ENCODE measurements at places on chromosomes 3 and 15. TPM values are rescaled to one million over a fixed set of nuclear protein-coding genes. Genes with fewer than 3 reads are reported as not detected.
A peak's percentile ranks its signal among the peaks of the same experiment; 100 is the strongest.

GRCh38 chr15:42858999-42859789, 61.4 kb downstream of the TTBK2 start:
- H3K4me3 ChIP-seq = no peak overlapping the region
- no peaks in the 10 kb centered on the region for H3K27me3 ChIP-seq
- no peaks in the 10 kb centered on the region for H3K36me3 ChIP-seq
- no peak for DNase-seq

DNA sequence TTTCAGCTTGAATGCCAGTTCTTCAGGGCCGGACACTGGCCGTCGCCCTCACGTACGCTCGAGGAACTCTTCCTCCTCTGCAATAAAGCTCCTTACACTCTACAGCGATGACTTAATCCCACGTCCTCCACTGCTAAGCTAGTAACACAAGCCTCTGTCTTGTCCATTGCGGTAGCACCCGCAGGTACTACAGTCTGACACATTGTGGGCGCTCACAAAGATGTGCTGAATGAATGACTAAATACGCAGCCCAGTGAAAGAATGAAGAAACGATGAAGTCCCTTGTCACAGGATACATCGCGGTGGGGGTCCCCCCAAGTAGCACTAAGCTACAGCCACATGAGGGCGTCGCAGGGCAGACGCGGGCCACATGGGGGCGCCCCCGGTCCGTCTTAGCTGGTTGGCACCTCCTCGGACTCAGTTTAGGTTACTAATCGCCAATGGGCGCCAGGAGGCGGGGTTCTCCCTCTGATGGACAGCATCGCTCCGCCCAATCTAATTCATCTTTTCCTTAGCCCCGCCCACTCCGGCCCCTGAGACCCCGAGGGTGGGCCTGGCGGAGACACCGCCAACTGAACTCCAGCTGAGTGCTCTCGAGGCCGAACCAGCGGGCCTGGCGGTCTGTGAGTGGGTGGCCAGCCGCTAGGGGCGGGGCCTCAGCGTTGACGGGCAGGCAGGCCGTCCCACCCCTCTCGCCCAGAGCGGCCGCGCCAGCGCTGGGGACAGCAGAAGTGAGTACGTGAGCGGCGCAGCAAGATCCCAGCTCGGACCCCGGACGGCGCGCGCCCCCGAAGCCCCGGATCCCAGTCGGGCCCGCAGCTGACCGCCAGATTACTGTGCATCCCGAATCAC, at the start of gene EPHB3:
EPHB3 (plus strand) TSS at position 725 of the 852 bp plus-strand sequence. CDS start 451 bp downstream, outside the sequence.
- peak; percentile 100 for DNase-seq
- peaks cover 83% of the 10 kb centered on the region for H3K27me3 ChIP-seq
- peak within 1 kb of the TSS; percentile 36 for H3K4me3 ChIP-seq

DNA sequence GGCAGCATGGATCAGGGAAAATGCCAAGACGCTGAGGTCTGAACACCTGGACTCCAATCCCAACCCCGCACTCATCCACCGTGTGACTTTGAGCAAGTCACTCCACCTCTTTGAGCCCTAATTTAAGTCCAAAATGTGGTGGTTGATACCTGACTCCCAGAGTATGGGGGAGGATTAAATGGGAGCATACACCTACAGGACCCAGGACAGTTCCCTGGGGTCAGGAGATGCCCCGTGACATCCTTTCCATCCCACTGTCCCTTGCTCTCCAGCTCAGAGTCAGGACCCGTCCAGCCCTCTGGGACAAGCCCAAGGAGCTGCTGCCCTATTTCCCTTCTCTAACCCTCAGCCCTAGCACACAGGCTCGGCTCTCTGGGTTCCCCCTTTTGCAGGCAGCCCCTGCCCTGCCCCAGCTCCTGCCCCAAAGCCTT, 276.4 kb downstream of the XXYLT1 start:
- H3K4me3 ChIP-seq = no peak overlapping the region
- no peaks in the 10 kb centered on the region for H3K4me1 ChIP-seq
- DNase-seq = peak; percentile 26
- no peak overlapping the region for H3K27ac ChIP-seq

GRCh38 chr3:129195731-129196256, 12.1 kb upstream of the CNBP start:
- no peaks in the 10 kb centered on the region for H3K4me1 ChIP-seq
- H3K27ac ChIP-seq = no peak overlapping the region
- H3K4me3 ChIP-seq = no peak overlapping the region
- no peaks in the 10 kb centered on the region for H3K36me3 ChIP-seq

Gene MITF
- 1.9 TPM for total RNA-seq

- no peak overlapping the region for H3K27ac ChIP-seq
- H3K36me3 ChIP-seq = no peaks in the 10 kb centered on the region
- H3K4me1 ChIP-seq = peaks cover 3% of the 10 kb centered on the region
Observed at GRCh38 chr3:71380096-71380495, 203.4 kb downstream of the FOXP1 start.

DNA sequence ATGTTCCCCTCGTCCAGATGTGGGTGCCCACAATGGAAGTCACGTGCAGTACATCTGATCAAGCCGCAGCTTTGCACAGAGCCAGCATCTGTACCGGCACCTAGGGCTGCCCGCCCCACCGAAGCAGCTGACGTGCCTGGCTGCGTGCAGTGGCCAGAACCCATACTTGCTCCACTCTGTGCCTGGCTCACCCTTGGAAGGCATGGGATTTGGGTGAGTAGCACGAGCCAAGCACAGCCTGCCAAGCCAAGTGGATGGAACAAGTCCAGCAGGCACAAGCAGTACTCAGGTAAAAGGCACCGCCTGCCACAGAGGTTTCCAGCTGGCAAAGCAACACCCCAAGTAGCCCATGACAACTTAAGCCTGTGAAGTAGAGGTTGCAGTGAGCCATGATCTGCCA, 261.3 kb downstream of the TBC1D5 start:
- DNase-seq = no peak
- no peaks in the 10 kb centered on the region for H3K27me3 ChIP-seq
- H3K27ac ChIP-seq = no peak overlapping the region
- no peaks in the 10 kb centered on the region for H3K4me1 ChIP-seq

GRCh38 chr3:155629056-155629455, 115.8 kb downstream of the PLCH1 start:
- no peak overlapping the region for H3K4me3 ChIP-seq
- no peaks in the 10 kb centered on the region for H3K4me1 ChIP-seq
- no peaks in the 10 kb centered on the region for H3K27me3 ChIP-seq
- H3K36me3 ChIP-seq = no peaks in the 10 kb centered on the region

Gene LMAN1L
- total RNA-seq = not detected

GRCh38 chr15:20294651-20295237, 246.9 kb downstream of the GOLGA6L6 start:
- no peak for DNase-seq
- no peak overlapping the region for H3K4me3 ChIP-seq

Gene PRSS50
- total RNA-seq = 0.47 TPM

DNA sequence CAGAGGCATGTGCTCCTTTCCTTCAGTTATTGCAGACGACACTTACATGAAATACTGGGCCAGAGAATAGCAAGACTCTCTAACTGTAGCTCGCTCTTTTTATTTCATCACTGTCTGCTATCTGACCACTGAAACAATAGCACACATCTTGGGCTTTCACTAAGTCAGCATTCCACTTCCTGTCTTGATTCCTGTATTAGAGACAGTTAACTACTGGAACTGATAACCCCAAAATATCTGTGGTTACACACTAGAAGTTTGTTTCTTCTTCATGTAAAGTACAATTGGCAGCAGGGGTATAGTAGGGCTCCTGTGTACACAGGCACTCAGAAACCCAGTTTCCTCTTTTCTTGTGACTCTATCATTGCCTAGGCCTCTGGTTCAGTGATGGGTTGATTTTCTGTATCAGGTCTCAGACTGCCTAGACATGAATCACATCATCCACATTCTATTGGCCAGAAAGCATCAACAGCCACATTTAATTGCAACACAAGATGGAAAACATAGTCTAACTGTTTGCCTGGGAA, 230.2 kb upstream of the CD96 start:
- no peaks in the 10 kb centered on the region for H3K27me3 ChIP-seq
- H3K4me1 ChIP-seq = no peaks in the 10 kb centered on the region
- H3K4me3 ChIP-seq = no peak overlapping the region
- H3K36me3 ChIP-seq = no peaks in the 10 kb centered on the region
- no peak for DNase-seq
- no peak overlapping the region for H3K27ac ChIP-seq

DNA sequence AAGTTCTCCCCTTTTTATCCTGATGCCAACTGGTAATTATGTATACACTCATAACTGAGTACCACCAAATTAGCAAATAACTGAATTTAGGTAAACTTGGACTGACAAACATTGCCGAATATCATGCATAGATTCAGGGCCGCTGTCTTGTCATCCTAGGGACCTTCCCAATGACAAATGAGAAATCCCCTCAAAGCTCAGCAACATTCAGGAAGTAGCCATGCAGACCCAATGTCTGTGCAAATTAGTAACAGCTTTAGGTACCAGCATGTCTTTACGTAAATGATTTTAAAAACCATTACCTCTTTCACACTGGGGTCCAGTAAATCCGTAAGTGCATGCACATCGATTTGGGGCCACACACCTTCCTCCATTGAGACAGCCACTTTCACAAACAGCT, 49.5 kb downstream of the FBN1 start:
- H3K27ac ChIP-seq = no peak overlapping the region
- H3K27me3 ChIP-seq = no peaks in the 10 kb centered on the region
- no peaks in the 10 kb centered on the region for H3K4me1 ChIP-seq
- no peak overlapping the region for H3K4me3 ChIP-seq

DNA sequence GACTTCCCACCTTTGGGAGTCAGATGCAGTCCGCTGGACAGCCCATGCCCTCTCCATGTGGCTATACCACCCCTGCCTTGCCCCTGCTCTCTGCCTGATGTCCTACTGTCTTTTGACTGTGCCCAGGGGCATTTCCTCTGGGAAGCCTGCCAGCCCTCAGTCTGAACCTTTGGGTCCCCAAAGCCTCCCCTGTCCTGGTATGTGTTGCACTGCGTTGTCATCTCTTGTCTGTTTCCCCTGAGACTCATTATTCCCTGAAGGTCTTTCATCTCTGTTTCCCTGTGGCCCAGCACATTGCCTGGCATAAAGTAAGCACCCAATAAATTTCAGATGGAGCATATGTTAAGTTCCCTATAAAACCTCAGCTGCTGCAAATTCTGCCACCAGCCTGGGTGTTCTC, 236.6 kb upstream of the CTDSPL start:
- H3K4me1 ChIP-seq = no peaks in the 10 kb centered on the region
- H3K27me3 ChIP-seq = no peaks in the 10 kb centered on the region
- no peak for DNase-seq
- H3K36me3 ChIP-seq = no peaks in the 10 kb centered on the region
- no peak overlapping the region for H3K27ac ChIP-seq

DNA sequence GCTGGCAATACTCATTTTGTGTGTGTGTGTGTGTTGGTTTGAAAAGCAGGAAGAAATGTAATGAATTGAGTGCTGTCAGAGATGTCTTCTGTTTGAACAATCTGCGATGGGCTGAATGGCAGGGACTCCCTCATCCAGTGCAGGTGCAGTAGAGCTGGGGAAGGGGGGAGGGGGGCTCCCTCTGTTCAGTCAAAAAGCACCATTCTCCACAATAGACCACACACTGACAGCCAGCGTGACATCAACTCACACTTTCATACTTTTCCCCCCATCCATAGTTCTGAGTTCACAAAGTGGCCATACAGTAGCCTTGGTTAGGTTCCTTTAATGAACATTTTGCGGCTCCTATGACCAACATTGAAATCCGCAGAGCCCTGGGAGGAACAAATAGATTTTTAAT, 10.4 kb downstream of the SOX2 start:
- H3K4me3 ChIP-seq = no peak overlapping the region
- no peak for DNase-seq
- H3K27ac ChIP-seq = no peak overlapping the region
- peaks cover 30% of the 10 kb centered on the region for H3K4me1 ChIP-seq
- H3K27me3 ChIP-seq = peaks cover 22% of the 10 kb centered on the region

Gene GOLGA8J
- not detected for total RNA-seq

GRCh38 chr15:31489801-31490646, 163.4 kb downstream of the KLF13 start:
- peaks cover 3% of the 10 kb centered on the region for H3K27me3 ChIP-seq
- no peaks in the 10 kb centered on the region for H3K4me1 ChIP-seq
- no peaks in the 10 kb centered on the region for H3K36me3 ChIP-seq
- DNase-seq = no peak
- H3K4me3 ChIP-seq = no peak overlapping the region
- no peak overlapping the region for H3K27ac ChIP-seq

- no peaks in the 10 kb centered on the region for H3K36me3 ChIP-seq
- peak overlapping the region; percentile 59 for H3K4me3 ChIP-seq
- no peaks in the 10 kb centered on the region for H3K4me1 ChIP-seq
Observed at GRCh38 chr3:69541711-69542088, 155.8 kb upstream of the FRMD4B start.

DNA sequence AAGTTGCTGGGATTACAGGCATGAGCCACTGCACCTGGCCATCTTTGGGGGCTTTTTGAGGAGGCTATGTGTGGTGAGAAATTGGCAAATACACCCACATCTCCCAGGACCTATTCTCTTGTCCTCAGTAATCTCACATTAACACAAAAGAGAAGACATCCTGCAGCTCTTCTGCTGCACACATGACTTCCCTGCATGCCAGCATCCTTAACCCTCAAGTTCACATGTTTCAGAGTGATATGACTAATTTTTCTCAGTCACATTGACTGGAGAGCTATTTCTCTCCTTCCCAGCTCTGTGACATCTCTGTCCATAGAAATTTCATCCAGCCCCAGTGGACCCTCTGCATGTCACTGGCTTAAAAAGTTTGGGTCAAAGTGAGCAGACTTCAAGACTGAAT, 1.9 kb upstream of the SKIC8 start:
- no peak overlapping the region for H3K27ac ChIP-seq
- H3K4me3 ChIP-seq = no peak overlapping the region
- no peaks in the 10 kb centered on the region for H3K36me3 ChIP-seq
- no peak for DNase-seq
- no peaks in the 10 kb centered on the region for H3K4me1 ChIP-seq

DNA sequence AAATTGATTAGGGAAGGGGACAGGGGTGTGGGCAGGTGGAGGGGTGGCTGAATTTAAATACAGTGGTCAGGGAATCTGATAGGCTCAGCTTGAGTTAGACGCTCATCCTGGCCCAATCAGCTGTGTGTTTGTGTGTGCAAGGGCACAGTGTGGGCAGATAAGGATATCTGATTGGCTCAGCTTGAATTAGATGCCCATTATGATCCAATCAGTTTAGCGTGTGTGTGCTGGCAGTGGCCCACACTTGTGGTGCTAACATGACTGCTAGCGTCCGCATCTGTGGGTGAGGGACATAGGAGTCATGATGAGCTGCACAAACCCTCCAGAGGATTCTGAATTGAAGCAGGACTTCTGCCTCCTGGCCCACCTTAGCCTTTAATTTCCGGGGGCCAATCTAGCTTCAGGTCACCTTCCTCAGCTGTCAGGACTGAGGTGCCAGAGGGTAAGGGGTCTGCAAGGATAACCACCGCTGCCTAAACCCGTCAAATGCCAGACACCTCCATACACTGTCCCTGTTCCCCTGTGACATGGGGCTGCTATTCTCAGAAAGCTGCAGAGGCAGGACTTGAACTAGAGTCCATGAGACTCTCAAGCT, 97.3 kb downstream of the CORO2B start:
- H3K4me1 ChIP-seq = peaks cover 3% of the 10 kb centered on the region
- DNase-seq = no peak
- no peak overlapping the region for H3K4me3 ChIP-seq
- no peaks in the 10 kb centered on the region for H3K27me3 ChIP-seq

DNA sequence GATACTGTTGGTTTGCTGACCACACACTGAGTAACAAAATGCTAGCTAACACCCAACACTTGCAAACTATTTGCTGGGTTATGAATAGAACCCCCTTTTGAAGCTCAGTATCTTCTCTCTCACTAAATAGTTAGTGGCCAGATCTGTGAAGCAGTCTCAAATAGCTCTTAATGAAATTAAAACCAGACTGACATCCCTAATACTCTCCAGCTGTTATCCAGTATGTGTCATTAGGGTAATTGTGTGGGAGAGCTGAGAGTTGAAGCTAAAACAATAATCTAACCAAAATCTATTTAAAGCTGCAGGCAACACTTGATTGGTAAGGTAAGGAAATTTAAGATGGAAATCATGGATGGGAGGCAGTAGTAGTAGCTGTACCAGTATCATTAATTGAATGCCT, 110.4 kb upstream of the RORA start:
- H3K27me3 ChIP-seq = no peaks in the 10 kb centered on the region
- no peak overlapping the region for H3K4me3 ChIP-seq
- H3K27ac ChIP-seq = no peak overlapping the region
- H3K4me1 ChIP-seq = no peaks in the 10 kb centered on the region

All from H1 (cell line).